ENCODE measurements at places on chromosomes 13 and 19.

DNA sequence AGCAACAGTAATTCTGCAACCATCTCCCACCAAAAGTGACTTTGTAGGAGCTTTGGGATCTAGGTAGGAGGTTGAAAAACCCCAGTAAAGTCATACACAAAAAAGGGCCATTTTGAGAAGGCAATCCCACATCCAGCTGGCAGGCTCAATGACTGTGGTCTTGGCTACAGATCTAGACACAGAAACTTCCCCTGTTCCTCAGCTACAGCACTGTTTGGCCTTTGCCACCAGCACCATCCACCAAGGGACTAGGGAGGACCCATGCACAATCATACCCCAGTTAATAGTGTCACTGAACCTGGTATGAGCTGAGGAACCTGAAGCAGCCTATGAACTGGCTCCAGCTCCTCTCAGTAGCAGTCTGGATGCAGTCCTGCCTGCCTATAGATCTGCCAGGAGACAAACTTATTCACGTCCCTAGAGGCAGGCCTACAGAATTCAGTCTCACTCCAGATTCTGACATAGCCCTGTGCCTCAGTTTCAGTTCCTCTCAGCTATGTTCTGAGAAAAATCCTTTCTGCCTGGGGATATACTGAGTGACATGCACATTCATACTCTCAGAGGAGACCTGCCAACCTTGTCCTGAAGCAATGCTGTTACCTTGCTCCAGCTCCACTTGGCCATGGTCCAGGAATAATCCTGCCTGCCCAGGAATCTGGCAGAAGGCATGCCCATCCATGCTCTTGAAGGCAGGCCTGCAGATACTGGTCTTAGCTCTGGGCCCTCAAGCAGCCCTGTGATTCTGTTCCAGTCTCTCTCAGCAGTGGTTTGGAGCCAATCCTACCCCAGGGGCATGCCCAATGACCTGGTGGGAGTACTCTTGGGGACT, 2048.3 kb upstream of the PCDH20 start:
- DNase-seq, result no peak

- DNase-seq, result no peak
These were observed 681.4 kb upstream of the PRR20A start for GRCh38 chr13:56459286-56459685.

- DNase-seq, result no peak
These were observed 22.1 kb upstream of the WDFY2 start for GRCh38 chr13:51562011-51562671.

GRCh38 chr19:17021328-17021727, 5.3 kb downstream of the CPAMD8 start:
- DNase-seq, result no peak

DNA sequence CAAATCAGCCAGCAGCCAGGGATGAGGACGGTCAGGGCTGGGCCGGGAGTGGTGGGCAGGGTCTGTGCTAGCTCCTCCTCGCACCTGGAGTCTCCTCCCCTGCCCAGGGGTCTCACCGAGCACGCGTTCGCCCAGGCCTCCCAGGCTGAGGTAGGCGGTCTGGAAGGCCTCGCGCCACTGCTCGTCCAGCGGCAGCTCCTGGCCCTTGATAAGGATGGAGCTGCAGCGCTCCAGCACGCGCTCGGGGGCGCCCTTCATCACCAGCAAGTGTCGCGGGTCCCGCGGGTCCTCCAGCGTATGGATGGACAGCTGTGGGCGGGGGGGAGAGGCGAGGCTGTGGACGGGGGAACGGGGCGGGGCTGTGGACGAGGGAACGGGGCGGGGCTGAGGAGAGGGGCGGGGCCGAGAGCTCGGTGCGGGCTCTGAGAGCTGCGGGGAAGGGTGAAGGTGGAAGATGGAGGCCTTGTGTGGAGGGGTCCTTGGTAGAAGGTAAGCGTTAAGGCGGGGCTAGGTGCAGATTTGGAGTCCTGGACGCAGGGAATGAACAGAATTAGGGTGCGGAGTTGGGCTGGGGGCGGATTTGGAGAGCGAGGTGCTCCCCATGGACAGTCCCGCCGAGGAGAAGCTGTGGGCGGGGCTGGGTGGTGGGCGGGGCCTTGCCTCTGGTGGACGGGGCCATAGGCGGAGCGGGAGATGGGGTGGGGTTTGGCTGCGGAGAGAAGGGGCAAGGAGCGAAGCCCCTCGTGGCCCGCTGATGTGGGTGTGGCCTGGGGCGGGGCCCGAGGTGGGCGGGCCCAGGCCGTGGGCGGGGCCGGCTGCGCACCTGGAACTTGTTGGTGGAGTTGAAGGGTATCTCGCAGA, 5.7 kb downstream of the ATP4A start:
- no peak for DNase-seq

DNA sequence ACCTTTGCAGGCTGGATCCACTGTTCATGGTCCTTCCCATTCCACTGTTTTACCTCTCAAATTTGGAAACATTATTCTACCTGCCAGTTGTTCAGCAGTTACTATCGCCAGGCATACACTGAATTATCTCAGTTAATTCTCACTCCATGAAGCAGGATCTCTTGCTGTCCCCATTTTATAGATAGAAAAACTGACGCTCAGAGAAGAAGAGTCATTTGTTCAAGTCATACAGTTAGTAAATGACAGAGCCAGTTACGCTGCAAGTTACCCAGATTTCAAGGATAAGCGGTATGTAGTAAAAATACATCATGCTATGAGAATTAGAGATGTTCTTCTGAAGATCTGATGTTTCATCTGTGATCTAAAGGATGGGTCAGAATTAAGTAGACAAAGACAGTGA, 40.2 kb upstream of the IGSF23 start:
- DNase-seq, result no peak

- DNase-seq, result no peak
These were observed 2.7 kb downstream of the SLC27A1 start for GRCh38 chr19:17473041-17473440.

GRCh38 chr19:42113641-42114348, 18.5 kb downstream of the POU2F2 start:
- peak; percentile 85 for DNase-seq

DNA sequence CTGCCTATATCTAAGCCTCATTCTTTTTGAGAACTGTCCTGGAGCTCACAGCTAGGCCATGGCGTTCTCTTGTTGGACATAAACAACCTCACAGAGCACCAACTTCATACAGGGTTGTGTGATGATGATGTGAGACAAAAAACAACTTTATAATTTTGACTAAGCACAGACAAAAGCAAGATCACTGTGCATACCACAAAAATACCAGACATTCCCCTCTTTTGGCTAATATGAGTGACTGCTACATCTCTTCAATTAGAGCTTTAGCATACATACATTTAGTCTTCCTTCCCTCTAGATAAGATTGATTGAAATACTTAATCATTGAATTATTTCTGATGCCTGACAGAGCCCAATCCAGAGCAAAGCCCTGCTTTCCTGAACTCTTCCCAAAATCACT, 8.3 kb downstream of the MAB21L1 start:
- no peak for DNase-seq

DNA sequence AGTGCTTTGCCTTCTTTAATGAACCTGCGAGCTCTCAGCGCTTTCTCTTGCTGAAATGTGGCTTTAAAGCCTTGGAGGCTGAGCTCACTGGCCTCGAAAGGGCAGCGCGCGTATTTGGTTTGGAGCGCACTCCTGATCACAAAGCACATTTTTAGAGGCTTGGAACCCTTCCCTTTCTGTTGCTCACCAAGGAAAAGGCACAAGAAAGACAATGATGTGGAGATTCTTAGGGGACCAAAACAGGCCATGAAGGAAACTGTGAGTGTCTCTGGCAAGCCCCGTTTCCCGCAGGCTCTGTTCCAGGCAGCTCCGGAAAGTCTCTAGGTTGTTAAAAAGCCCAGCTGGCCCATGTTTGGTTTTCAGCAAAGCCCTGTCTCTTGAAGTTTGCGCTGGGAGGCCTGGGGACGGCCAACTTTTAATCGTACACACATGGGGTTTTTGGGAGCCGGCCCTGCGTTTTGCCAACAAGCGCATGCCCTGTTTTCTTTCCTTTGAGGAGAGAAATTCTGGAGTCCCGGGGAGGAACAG, 9.4 kb upstream of the SPC24 start:
- no peak for DNase-seq

- DNase-seq, result peak; percentile 43
These were observed 106.2 kb downstream of the SLITRK5 start for GRCh38 chr13:87777387-87777786.

GRCh38 chr13:60074397-60074796, 89.3 kb downstream of the DIAPH3 start:
- DNase-seq, result no peak

GRCh38 chr19:46451352-46451751, 20.0 kb downstream of the PNMA8A start:
- DNase-seq, result no peak

GRCh38 chr13:105982219-105982930, 553.1 kb downstream of the EFNB2 start:
- DNase-seq, result no peak

DNA sequence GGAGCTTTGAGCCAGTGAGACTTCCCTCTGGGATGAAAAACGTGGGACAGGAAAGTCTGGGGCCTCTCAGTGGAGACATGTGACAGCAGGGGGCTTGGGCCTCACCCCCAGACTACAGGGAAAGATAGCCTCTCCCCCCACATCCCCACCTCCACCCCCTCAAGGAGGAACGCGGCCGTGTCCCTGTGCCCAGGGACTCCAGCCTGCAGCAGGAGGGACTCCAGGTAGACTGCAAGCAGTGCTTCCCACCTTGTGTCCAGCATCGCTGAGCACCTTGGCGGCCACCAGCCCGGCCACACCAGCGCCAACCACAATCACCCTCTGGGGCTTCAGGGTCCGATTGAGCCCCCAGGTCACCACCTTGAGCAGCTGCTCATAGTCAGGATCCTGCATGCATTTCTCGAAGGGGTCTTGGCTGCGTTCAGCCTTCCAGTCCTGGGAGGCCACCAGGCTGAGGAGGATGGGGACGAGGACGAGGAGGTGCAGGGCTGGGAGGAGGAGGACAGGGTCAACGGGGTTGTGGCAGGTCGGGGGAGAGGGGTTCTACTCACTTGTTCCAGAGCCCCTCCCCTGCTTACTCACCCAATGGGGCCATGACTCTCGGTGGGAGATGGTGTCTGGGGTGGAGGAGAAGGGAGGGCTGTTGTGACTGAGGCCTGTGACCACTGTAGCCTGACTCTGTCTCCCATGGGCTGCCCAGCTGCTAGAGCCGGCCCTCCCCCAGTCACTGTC, 955 bp downstream of the IL4I1 start:
- DNase-seq, result no peak

DNA sequence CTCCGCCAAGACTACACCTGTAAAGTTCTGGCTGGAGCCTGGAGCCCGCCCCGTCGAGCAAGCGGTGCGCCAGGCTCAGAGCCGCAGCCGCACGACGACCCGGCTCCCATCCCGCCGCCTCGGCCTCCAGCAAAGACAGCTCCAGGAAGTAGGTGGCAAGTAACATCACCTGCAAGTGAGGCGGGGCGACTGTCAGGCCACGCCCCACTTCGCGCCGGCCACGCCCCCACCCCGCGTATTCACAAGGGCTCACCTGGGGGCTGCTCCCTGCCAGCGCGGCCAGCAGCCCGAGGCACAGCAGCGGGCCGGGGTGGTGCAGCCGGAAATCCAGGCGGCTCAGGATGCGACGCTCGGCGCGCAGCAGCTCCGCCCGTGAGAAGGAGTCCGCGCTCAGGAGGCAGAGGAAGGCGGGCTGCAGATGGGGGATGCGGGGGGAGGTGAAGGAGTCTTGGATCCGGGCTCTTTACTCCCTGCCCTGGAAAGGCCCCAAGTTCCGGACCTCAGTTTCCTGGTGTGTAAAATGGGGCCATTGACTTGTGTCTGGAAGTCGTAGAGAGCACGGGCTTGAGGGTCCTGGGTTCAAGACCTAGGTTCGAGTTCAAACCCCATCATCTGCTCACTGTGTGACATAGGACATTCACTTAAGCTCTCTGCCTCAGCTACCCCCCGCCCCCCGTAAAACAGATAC, 3.2 kb downstream of the CCNP start:
- no peak for DNase-seq

DNA sequence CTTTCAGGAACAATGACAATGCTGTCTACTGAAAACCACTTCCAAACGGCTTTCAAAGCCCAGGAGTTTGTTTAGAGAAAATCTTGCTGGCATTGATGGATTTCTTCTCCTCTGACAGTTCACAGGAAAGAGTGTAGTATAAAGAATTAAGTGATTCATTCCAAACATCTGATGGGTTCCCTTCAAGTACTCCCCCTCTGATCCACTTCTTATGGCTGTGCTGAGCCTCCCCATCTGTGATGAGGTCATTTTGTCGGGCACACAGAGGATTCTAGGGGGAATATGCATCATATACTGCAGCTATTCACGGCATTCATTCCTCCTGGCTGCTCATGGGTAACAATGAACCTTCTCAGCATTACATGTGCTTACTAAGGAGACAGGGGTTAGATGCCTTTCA, 107.9 kb downstream of the RGCC start:
- DNase-seq, result no peak

DNA sequence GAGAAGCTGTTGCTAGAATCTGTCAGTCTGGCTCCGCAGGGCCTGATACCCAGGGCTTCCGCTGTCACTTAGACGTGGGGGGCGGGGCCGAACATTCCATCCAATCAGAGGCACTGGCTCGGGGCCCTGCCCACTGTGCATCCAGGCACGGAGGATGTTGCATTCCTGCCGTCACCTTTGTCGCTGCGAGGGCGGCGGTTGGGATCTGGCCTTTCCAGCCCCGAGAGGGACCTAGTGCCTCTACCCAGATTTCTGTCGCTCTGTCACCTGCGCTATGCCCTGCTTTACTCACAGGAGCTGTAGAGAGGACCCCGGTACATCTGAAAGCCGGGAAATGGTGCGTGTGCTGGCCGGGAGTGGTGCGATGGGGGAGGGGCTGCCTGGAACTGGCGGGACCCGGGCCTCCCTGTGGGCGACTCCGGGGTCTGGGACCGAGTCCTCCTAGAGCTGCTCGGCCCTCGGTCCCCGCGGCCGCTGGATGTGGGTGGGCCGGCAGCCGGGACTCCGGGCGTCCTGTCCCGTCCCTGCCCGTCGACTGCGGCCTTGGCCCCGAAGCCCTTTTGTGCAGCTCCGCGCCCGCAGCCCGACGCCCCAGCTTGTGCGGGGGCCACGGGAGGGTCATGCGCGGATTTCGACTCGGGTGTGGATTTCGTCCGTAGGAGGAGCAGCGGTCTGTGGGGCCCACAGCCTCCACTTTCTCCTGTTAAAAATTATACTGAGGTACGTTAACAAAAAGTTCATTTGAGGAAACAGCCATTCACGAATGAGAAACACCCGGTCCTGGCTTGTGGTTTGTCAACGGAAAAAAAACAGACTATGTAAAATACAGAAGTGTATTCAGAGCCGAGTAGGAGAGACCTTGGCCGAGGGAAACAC, at the start of gene ZNF439:
ZNF439 (plus strand) TSS at position 133 of the 876 bp plus-strand sequence; CDS start at position 275, 142 bp downstream.
- DNase-seq, result peak; percentile 79

GRCh38 chr19:1354970-1355567, 28.6 kb upstream of the NDUFS7 start:
- DNase-seq, result no peak

GRCh38 chr13:59660582-59660981, 503.1 kb downstream of the DIAPH3 start:
- DNase-seq, result no peak

DNA sequence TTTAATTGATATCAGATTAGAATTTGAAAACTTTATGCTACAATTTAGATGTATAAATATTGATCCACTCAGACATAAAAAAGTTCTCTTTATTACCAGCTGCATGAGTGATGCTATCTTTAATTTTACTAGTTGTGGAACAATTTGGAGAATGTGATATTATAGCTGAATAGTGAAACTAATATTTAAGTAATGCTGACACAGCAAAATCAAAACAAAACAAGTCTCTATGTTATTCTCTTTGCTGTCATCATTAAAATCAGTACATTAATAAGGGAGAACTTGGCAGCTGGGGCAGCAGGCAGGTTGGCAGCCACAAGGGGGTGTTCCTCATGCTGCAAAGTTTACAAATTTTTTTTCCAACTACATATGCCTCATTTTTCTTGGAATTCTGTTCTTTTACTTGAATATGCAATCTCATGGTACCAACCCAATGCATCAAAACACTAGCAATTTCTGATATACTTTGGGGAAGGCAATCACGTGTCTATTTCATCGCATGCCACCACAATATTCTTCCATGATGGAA, 585.3 kb downstream of the FGF9 start:
- no peak for DNase-seq

Measured in SW 1271 (cell line).